ENCODE measurements at places on chromosomes 16 and 17.
A peak's percentile ranks its signal among the peaks of the same experiment; 100 is the strongest.

DNA sequence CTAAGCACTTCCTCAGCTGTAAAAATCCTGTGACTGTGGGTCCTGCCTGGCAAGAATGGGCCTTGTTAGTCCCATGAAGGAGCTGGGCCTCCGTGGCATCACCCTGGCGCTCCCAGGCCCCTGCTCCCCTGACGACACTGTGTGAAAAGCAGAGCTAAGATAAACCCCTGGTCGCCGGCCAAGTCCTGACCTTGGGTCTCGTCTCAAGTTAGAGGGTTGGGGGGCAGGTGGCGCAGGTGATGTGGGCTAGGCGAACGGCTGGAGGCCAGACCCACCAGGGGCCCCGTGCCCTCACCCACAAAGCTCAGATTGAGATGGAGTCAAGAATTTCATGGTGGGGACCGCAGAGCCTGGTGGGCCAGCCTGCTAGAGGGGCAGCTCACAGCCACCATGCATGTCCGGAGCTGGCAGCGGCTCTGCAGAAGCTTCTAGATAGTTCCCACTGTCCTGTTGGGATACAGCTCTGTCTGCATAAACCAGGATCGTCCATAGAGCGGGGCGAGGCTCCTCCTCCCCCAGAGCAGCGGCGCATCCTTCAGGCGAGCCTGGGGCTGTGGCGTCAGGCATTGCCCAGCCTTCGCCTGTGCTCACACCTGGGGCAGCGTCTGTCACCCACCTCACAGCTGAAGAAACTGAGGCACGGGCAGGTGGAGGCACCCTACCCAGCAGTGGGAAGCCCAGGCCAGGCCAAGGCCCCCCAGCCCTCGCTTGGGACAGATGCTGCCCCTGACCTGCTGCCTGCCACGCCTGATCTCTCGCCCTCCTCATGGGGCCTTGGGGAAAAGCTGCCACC lies 12.0 kb downstream of the CYBC1 start:
- no peak for DNase-seq

- no peak for DNase-seq
Measured at GRCh38 chr17:44492706-44493272, 10.4 kb downstream of the GPATCH8 start.

DNA sequence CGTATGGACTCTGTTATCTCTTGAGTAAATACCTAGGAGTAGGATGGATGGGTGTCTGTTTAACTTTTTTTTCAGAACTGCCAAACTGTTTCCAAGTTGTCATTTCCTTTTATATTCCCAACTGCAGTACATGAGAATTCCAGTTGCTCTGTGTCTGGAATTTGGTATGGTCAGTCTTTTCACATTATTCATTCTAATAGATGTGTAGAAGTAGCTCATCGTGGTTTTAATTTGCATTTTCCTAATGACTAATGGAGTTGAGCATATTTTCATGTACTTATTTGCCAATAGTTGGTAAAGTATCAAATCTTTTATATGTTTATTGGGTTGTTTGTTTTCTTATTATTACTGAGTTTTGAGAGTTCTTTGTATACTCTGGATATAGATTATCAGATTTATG lies 27.0 kb downstream of the MRTFB start:
- DNase-seq = no peak

DNA sequence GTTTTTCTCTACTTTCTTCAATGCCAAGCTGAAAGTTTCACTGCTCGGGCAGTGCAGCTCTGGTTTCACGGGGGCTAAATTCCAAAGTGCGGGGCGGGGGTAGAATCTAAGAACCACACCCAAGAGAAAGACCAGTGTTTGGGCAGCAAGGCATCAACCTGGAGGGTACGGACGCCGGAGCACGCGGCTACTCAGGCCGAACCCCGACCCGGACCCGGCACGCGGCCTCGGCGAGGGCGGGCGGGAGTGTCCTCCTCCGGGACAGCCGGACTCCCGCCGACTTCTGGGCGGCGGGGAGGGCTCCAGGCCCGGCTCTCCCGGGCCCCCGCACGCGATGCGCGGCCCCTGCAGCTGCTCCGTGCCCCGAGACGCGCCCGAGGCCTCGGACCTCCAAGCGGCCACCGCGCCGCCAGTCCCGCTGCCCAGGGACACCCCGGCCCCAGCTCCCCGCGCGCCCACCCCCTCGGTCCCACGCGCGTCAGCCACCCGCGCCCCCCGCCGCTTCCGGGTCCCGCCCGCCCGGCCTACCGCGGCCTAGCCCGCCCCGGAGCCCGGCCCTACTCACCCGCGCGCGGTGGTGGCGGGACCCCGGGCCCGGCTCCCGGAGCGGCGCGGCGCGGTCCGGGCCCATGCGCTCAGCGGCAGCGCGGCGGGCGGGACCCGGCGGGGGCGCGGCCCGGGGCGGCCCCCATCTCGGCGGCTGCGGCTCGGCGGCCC lies 561 bp downstream of the AXIN1 start:
- DNase-seq = no peak

DNA sequence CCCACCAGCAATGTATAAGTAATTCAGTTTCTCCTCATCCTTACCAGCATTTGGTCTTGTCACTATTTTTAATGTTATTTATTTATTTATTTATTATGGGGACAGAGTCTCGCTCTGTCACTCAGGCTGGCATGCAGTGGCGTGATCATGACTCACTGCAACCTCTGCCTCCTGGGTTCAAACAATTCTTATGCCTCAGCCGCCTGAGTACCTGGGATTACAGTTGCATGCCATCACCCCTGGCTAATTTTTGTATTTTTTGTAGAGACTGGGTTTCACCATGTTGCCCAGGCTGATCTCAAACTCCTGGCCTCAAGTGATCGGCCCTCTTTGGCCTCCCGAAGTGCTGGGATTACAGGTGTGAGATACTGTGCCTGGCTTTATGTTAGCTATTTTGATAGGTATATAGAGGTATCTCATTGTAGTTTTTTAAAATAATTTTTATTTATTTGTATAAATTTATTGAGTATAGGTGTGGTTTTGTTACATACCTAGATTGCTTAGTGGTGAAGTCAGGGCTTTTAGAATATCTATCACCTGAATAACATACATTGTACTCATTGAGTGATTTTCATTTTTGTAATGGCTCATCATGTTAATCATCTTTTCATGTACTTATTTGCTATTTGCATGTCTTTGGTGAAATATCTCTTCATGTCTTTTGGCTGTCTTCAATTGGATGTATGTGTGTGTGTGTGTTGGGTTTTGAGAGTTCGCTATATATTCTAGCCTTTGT lies 53.3 kb downstream of the TANC2 start:
- no peak for DNase-seq

GRCh38 chr16:4426021-4426684 lies 485 bp downstream of the DNAJA3 start:
- no peak for DNase-seq

- DNase-seq = no peak
Measured at GRCh38 chr17:21024024-21024423, 18.8 kb downstream of the USP22 start.

GRCh38 chr17:35088356-35088880 lies 24.9 kb upstream of the RFFL start:
- DNase-seq = no peak

DNA sequence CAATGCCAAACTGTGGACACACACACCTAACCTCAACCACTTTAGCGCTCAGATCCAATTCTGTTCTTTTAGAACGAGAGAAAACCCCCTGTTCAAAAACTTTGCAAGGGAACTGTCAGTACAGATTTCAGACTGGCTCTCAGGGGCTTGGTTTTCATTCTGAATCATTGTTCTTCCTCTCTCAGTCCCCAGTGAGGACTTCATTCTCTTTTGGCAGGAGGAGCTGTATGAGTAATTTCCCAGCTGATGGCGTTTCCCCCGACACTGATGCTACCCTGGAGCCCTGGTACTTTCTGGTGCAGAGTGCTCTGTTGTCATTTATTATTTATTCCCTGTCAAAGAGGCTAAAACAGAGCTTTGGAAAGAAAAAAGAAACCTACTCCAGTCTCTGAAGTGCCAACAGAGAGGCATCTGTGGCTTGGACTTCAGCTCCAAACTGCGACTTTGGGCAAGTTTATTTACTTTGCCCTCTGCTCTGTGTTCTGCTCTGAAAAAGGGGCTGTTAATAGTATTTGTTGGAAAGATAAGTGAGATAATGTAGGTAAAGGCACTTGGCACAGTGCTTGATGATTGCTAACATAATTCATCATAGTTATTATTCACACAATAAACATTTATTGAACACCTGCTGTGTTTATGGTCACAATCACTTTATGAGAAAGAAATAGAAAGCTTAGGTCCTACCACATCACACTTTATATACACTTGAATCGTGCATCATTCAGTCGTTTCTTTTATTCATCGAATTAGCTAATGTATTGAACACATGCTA lies 28.3 kb downstream of the ETV4 start:
- no peak for DNase-seq

GRCh38 chr17:76434870-76435269 lies 18.1 kb downstream of the UBE2O start:
- no peak for DNase-seq

GRCh38 chr17:67164302-67164701 lies 80.7 kb downstream of the HELZ start:
- DNase-seq = no peak

GRCh38 chr16:75402821-75403475 lies 30.4 kb downstream of the CFDP1 start:
- peak; percentile 35 for DNase-seq

DNA sequence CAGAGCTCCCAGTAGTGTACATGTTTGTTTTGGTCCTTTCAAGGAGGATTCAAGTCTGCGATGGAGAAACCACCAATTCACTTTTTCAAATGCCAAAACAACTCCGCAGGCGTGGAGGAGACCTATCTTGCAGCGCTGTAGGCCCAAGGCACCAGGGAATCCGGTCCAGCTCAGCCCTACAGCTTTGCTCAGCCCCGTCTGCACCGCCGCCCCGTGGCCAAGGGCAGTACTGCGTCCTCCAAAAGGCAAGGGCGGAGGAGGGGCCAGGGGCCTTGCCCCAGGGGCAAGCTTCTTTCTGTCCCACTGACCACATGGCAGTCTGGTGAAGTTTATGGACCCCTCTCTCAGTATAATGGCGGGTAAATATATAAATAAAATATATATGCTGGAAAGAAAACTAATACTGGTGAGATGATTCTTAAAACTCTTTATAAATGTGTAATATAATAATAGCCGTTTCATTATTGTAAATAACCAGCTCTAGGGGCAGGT lies 709 bp upstream of the CD300LG start:
- DNase-seq = peak; percentile 70

DNA sequence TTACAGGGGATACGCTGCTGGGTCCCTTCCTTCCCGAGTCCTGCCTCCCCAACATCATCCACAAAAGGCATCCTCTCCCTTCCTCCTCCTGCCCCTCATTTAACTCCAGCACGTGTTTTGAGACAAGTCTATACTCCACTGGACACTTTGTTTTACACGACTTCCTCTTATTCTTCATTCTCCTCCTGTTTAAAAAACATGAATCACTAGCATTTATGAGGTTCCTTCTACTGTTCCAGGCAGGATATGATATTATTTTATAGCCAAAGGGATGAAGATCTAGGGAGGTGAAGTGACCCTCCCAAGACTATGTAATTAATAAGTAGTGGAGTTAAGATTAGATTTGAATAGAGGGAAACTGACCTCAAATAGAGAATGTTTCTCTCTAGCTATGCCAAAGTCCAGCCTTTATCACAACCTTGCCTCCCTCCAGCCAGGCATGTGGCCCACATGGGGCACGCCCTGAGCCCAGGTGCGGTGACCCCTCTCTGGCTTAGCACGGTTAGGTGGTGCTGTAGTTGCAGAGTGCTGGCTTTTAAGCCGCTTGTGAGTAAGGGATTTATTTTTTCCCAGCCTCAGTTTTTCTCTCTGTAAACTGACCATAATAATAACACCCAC lies 1.3 kb upstream of the HSD17B2 start:
- DNase-seq = no peak

DNA sequence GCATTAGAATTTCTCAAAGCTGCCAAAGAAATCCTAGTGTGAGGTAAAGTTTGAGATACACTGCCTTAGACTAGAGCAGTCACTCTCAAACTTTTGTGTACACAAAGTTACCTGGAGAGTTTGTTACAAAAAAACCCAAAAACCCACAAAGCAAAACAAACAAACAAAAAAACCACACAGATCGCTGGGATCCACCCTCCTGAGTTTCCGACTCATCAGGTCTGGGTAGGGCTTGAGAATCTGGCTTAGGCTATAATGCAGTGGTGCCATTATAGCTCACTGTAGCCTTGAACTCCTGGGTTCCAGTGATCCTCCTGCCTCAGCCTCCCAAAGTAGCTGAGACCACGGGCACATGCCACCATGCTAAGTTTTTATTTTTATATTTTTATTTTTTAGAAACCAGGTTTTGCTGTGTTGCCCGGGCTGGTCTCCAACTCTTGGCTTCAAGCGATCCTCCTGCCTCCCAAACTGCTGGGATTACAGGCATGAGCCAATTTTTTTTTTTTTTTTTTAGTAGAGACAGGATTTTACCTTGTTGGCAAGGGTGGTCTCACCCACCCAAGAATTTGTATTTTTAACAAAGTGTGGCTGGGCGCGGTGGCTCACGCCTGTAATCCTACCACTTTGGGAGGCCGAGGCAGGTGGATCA lies 22.3 kb upstream of the SMG1 start:
- no peak for DNase-seq

DNA sequence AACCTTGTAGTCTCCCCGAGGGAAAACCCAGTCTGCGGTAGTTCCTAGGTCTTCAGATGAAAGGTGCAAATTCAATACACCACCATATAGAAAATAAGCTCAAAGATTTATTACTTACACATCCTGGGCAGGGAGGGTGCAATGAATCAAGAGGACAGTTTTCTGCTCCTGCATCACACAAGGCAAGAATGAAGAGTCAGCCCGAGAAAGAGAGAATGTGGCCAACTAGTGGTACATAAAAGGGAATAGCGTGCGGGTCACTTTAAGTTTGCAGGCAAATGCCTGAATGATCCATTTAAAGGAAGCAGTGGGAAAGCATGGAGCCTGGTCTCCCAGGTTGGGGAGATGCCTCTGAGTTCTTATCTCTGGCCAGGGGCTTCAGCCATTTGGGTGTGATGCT lies 403.4 kb downstream of the GRIN2A start:
- no peak for DNase-seq

GRCh38 chr16:77937473-77938149 lies 84.7 kb upstream of the CLEC3A start:
- no peak for DNase-seq

DNA sequence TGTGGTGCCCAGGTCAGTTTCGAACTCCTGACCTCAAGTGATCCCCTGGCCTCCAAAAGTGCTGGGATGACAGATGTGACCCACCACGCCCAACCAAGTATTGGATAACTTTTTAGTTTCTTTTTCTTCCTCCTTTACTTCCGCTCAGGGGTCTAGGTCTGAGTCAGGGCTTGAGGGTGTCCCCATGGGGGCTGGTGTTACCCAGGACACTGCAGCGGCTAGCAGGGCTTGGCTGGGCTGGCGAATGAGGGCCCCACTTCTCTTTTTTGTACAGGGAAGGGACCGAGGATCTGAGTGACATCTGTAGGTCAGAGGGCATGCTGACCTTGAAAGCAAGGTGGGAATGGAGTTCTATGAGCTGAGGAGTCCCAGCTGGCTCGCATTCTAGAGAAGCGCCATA lies 24.9 kb downstream of the RAB11FIP3 start:
- DNase-seq = no peak

All from CD4-positive, alpha-beta memory T cell (primary cell).